ENCODE measurements at places on chromosomes 6 and 20.

GRCh38 chr6:30893666-30894065 is 9.3 kb downstream of the DDR1 start:
- no peak for DNase-seq

- no peak for DNase-seq
These were observed 33.7 kb upstream of the IRF4 start for GRCh38 chr6:357791-358341.

GRCh38 chr6:1704711-1705110 is 95.0 kb downstream of the FOXC1 start:
- DNase-seq: no peak

DNA sequence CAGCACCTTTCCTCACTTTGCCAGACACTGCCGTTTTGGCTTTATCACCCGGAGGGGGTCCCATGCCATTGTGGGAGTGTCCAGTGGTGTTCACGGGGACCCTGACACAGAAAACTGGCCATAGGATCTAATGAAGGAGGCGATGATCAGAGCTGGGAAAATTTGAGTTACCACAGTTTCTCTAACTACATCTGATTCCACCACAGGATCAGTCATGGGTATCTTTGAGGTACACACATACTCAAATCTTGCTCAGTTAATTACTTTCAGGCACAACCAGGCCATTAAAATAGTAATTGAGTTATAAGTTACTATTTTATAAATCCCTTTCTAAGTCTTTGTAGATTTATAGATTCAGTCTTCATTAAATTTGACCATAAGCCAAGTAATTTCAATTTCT is 215.1 kb downstream of the PRL start:
- DNase-seq: no peak

GRCh38 chr6:14713008-14713960 is 532.6 kb upstream of the JARID2 start:
- DNase-seq: peak; percentile 81

- DNase-seq: no peak
These were observed 289.1 kb upstream of the SUPT3H start for GRCh38 chr6:45666846-45667245.

- no peak for DNase-seq
These were observed 152.3 kb upstream of the NEDD9 start for GRCh38 chr6:11384531-11385309.

- no peak for DNase-seq
These were observed 702.1 kb downstream of the FRK start for GRCh38 chr6:115358616-115359015.

- peak; percentile 4 for DNase-seq
These were observed 1.3 kb downstream of the SUPT3H start for GRCh38 chr6:45376310-45377042.

GRCh38 chr20:55582498-55582897 is 422.8 kb downstream of the CBLN4 start:
- no peak for DNase-seq

- DNase-seq: no peak
These were observed 409.9 kb upstream of the SPTLC3 start for GRCh38 chr20:12598894-12599293.

DNA sequence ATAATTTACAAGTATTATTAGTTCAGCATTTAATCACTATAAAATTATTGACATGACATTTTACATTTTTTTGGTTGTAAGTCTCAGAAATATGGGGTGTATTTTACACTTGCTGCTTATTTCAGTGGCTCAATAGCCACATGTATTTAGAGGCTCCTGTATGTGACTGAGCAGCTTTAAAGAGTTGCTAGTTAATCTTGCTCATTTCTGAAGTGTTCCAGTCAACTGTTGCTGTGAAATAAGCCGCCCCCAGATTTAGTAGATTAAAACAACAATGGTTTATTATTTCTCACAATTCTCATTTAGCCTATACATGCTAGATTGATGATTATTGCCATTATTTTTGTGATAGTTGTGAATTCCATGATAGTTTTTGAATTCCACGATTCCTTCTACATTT is 23.0 kb downstream of the CD109 start:
- DNase-seq: no peak

DNA sequence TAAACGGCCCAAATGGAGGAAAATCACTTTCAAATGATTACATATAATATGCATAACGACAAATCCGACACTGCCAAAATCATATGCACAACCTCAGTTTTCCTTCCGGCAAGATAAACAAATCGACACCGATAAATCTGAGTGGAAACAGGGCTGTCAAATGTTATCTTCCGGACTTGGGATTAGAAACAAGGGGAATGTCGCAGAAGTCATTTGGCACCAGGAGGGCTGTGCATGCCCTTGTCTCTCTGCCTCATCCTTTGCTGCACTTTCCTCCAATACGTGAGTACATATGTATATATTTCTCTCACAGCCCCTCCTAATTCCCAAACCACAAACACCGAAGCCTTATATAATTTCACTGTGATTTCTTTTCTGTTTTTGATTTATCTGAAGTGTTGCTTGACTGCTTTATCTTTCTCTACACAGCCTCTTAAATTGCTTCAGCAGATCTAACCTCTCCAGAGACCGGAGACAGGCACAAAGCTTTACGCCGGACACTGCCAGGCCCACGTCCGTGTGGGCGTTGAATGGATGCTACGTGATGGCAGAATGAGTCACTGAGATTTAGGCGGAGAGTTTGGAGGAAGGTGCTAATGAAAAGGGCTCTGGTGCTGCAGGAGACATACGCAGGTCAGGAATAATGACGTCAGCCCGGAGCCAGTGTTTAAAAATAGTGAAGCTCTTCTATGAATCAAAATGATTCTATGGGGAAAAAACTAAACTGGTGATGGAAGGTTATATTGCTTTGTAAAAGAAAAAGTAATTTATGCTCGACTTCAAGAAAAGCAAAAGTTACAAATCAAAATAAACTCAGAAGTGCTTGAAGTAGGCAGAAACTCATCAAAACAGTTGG is 21.0 kb upstream of the PRELID3B start:
- DNase-seq: no peak

GRCh38 chr20:20210943-20211273 is 157.0 kb upstream of the INSM1 start:
- no peak for DNase-seq

DNA sequence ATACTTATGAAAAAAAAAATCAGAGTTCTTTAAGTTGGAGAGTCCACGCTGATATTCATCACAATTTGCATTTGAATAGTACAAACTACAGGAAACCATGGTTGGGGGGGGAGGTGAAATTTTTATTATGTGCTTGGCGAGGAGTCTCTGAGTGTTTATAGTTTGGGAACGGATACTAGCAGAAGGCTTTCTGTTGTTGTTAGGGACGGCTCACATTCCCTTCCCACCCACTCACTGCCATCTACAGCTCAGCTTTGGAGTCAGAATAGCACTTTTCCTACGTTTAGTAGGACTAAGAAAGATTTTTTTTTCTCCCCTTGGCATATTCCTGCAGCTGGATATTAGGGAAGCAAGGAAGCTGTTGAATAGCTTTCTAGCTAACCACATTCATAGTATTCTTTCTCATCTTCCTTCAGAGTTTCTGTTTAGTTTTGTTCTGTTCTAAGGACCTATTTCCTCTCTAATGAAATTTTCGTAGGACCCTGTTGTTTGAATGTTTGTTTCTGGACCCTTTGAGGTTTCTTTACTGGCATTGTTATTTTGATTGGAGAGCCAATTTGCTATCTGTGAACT is 235.1 kb upstream of the ZNF217 start:
- peak; percentile 91 for DNase-seq

DNA sequence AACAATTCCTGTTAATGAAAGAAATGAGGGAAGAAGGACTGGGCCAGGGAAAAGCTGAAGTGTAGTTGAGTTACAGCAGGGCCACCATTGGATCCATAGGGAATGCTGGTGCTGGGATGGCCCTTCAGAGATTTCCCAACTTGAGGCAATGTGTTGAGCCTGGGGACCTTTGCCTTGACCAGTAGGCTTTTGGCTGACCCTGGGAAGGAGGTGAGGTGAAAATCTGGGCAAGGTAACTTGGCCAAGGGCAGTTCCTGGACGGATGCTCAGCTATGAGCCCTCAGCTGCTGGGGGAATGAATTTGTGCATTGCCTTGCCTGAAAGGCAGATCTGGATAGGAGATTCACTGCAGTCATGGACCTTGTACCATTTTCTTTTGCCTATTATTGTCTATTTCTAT is 20.4 kb downstream of the UTRN start:
- no peak for DNase-seq

- DNase-seq: no peak
These were observed 4.5 kb downstream of the PDE10A start for GRCh38 chr6:165658395-165659058.

GRCh38 chr6:143200167-143200770 is 139.6 kb downstream of the AIG1 start:
- DNase-seq: no peak

- DNase-seq: no peak
These were observed 1.8 kb downstream of the KCNK5 start for GRCh38 chr6:39227476-39227875.

GRCh38 chr20:44542890-44543289 is 21.0 kb upstream of the SERINC3 start:
- no peak for DNase-seq

DNA sequence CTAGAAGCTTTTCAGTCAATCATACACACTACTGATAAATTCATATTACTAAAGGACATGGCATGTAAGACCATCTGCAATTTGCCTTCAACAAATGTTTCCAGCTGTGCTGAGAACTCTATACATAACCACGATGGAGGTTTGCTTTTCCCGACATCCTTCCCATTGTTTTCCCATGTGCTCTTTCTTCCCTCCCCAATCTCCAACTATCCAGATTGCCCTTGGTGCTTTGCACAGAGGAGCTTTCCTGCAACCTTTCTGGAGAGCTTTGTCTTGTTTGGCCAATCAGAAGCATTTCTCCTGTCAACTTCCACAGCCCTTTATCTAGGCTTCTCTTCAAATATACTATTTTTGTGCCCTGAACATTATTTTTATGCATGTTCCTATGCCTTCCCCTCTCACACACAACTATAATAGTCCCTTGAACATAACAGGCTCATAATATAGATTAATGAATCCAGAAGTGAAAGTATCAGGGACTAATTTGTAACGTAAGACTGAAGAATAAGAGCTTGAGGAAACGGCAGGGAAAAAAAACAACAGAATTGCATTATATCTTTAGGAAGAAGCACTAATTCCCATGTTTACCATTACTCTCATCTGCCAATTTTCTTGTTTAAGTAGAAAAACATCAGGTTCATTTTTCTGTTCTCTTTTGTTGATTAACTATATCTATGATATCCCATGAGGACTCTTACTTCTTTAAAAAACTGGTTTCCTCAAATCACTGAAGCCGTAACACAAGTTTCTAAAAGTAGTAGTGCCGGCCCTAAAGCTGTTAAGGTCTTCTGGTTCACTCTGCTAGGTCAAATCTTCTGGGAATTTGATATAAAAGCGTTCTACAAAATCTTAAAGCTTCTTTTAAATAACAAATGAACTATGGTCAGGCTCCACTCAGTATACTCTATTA is 20.1 kb downstream of the SMLR1 start:
- DNase-seq: no peak

DNA sequence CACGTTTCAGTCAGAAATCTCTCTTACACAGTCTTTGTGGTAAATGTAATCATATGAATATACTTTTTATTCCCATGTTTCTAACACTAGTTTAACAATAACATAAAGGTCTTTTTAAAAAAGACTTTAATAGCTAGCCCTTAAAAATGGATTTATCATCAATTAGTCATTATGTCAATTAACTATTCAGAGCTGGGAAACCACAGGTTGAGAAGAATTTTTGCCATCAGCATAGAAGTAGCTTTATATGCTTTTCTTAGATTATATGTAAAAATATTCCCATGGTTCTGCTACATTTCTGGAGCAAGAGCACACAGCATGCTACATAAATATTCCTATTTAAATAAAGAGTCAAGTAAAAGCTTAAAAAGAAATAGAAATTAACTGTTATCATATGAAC is 35.5 kb downstream of the ASCC3 start:
- no peak for DNase-seq

GRCh38 chr20:63442100-63442493 is 30.4 kb downstream of the KCNQ2 start:
- DNase-seq: no peak

DNA sequence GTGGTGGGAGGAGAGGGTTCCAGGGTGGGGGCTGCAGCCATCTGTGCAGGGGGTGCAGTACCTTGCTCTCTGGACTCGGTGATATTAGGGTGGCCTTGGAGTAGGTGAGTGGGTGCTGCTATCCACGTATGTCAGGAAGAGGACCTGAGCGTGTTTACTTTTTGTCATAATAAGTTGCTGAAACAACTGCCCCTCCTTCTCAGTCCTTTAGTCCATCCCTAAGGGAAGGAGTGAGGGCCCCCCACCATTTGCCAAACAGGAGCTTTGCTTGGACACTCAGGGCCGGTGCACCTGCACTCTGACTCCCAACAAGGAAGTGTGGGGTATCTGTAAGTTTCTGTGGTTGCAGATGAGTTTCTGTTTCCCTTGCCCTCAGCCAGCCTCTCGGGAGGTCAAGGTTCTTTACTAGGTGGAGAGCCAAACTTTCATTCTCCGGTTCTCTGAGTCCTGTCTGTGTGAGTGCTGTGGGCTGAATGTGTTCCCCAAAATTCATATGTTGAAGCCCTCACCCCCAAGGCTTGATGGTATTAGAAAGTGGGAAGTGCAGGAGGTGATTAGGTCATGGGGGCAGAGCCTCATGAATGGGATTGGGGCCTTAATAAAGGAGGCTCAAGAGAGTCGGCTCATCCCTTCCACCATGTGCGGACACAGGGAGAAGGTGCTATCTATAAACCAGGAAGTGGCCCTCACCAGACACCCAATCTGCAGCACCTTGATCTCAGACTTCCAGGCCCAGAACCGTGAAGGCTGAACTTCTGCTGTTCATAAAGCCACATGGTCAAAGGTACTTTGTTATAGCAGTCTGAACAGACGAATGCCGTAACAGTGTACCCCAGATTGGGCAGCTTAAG is 19.6 kb upstream of the CCR6 start:
- no peak for DNase-seq
